ENCODE measurements at places on chromosomes 1 and 21. TPM values are rescaled to one million over a fixed set of nuclear protein-coding genes. Genes with fewer than 3 reads are reported as not detected.

The HUNK gene
- 0.05 TPM for total RNA-seq

The UMODL1 gene
- not detected for total RNA-seq

The GOLT1A gene
- total RNA-seq: not detected

The BCAN gene
- total RNA-seq: 34.2 TPM

The AVPR1B gene
- not detected for total RNA-seq

The PTPRF gene
- total RNA-seq: 8.7 TPM

The TRAF3IP3 gene
- 0.61 TPM for total RNA-seq

The PTPRU gene
- 4.0 TPM for total RNA-seq

The TEX38 gene
- total RNA-seq: not detected

The NIBAN1 gene
- 14.4 TPM for total RNA-seq

The EDARADD gene
- total RNA-seq: 2.5 TPM

The C1orf141 gene
- total RNA-seq: not detected

The RSRP1 gene
- 34.1 TPM for total RNA-seq

The TAL1 gene
- total RNA-seq: 0.13 TPM

The ACKR1 gene
- total RNA-seq: not detected

The NTMT2 gene
- total RNA-seq: not detected

The SELENOF gene
- total RNA-seq: 257 TPM

The ETV3L gene
- not detected for total RNA-seq

The TNFRSF14 gene
- 303 TPM for total RNA-seq

The DYRK3 gene
- total RNA-seq: 26.3 TPM

The LENEP gene
- total RNA-seq: 0.48 TPM
